ENCODE measurements at places on chromosomes 1 and 21.

DNA sequence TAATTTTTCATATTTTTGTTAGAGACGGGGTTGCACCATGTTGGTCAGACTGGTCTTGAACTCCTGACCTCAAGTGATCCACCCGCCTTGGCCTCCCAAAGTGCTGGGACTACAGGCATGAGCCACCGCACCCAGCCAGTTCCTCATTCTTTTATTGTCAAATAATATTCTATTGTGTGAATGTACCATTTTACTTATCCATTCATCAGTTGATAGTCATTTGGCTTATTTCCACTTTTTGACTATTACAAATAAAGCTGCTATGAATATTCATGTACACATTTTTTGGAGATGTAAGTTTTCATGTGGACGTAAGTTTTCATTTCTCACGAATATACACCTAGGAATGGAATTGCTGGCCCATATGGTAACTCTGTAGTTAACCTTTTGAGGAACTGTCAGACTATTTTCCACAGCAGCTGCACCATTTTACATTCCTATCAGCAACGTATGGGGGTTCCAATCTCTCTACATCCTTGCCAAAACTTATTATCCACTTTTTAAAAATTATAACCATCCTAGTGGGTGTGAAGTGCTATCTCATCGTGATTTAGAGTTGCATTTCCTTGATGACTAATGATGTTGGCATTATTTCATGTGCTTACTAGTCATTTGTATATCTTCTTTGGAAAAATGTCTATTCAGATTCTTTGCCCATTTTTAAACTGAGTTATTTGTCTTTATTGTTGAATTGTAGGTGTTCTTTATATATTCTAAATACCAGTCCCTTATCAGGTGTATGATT is 12.7 kb downstream of the PACC1 start:
- DNase-seq, result no peak

GRCh38 chr1:204970937-204971336 is 72.1 kb upstream of the CNTN2 start:
- no peak for DNase-seq

DNA sequence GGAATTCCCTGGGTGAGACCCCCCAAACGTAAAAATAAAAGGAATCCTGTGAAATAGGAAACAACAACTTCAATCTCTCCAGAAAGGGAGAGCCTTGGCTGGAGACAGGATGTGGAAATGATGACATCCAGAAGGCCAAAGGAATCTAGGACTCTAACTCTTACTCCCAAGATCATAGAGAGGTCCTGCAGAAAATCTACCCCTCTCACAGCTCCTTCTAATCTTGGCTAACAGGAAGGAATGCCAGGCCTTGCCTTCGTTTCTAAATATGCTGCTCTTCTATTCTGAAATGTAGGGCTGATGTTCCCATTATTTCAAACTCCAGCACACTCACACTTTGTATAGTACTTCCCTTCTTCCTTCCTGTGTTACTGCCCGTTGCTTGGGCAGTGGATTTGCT is 40.7 kb downstream of the ARHGEF11 start:
- DNase-seq, result no peak

DNA sequence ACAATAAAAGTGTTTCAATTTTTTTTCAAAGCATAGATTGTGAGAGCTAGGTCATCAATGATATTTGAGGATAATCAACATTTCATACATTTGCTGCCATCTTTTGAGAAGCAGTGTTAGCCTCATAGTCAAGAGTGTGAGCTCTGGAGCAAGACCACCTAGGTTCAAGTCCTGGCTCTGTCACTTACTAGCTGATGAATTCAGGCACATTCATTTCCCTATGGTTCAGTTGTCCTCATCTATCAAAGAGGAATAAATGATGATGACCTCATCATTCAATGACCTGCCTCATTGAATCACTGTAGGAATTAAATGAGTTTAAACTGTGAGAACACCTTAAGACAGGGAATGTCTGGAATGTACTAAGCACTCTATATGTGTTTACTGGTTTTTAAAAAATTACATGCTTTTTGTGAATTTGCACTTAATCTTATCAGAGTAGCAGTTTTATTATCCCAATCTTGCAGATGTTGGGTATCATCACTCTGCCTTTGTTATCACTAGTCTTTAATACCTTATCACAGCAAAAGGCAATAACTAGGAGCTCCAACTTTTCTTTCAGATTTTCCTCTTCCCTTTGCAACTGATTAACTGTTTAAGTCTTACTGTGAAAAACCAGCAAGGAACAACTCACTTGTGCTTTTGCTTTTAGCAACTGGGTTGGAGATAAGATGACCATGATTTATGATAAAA is 47.4 kb downstream of the SLC30A10 start:
- DNase-seq, result no peak

DNA sequence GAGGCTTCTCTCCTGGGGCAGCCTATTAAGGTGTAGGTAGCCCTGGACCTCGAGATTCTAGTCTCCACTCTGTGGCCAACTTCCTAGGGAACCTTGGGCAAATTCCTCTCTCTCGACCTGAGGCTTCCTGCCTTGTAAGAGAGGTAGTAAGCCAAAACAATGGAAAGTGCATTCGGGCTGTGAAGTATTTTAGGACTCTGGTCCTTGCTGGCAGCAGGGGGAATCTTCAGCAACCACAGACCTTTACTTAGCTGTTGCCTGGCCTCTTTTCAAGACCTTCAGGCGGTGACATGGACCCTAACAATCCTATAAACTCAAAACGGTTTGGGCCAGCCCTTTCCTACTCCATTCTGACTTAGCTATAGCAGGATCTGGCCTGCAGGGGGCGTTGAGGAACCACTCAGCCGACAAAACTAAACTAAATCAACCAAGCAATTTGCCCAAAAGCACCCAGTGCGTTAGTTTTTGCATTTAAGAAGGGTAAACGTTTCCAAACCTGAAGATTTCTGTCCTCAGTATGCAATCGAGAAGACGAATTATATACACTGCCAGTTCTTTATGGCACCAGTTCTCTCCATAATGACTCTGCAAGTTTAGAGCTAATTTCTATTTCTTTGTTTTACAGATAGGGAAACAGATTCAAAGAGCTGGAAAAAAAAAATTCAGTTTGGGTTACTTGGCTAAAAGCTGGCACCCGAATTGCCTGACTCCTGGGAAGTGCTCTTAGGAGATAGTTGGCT is 10.9 kb upstream of the SESN2 start:
- peak; percentile 58 for DNase-seq

DNA sequence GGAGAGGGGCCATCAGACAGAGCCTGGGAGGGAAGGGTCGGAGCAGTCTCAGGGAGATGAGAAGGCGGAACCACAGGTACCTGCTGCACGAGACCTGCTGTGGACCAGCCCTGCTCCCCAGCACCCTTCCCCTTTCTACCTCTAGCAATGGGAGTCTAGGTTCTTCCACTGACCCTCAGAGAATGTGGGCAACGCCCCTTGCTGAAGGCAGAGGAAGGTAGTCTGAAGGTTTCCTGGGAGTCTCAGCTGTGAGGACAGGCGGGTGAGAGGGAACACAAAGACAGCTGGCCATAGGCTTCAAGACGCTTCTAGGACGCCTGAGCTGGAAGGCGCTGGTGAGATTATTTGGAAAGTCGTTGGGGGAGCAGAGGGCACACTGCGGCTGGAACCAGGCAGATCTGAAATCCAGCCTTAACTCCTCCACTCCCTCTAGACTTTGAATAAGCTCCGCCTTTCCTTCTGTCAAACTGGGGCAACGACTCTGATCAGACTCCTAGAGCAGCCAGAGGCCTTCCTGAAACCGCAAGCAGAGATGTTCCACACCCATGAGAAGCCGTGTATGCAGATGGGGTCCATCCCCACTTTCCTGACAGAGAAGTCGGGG is 18.1 kb downstream of the SLC45A3 start:
- no peak for DNase-seq

- DNase-seq, result no peak
Measured at GRCh38 chr1:25120281-25120680, 112.0 kb downstream of the SYF2 start.

GRCh38 chr1:67839826-67840225 is 6.6 kb upstream of the GNG12 start:
- DNase-seq, result no peak

- peak; percentile 52 for DNase-seq
Measured at GRCh38 chr1:19582318-19582717, 61.8 kb upstream of the NBL1 start.

- DNase-seq, result no peak
Measured at GRCh38 chr1:246726255-246726679, 2.1 kb downstream of the SCCPDH start.

DNA sequence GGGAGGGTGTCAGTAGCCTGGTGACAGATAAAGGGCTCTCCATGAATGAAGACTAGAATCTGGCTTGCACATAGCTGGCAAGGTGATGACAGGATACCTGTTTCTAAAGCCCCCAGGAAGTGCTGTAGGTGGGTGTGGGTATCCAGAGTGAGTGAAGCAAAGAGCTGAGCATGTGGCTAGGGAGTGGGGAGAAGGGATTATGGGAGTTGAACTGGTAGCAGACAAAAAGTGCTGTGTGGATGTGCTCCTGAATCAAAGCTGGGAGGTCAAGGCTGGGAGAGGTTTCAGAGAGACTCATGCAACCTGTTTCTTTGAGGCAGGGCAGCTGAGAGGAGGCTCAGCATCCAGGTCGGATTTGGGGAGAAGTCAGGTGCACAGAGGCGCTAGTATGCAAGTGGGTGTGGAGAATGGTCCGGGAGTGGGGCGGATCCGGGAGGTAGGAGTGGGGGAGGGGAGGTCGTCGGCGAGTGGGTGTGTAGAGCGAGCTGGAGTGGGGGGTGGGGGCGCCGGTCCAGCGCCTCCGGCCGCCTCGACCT is 600 bp downstream of the ASTN1 start:
- DNase-seq, result no peak

- DNase-seq, result no peak
Measured at GRCh38 chr21:43854773-43855633, 10.0 kb upstream of the AGPAT3 start.

DNA sequence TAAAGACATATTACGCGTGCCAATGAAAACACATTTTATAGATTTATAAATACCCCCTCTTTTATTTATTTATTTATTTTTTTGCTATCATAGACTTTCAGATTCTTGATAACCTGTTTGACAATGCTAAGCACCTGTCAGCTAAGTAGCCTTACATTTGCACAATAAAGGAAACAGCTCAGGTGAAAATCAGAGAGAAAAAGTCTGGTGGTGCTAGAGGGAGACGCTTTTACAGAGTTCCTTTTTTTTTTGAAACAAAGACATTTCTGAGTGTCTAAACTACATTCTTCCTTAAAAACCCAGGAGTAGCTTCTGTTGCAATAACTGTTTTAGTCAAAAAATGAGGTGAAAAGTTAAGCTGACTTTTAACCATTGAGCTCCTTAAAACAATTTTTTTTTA is 1611.6 kb downstream of the NCAM2 start:
- DNase-seq, result no peak

DNA sequence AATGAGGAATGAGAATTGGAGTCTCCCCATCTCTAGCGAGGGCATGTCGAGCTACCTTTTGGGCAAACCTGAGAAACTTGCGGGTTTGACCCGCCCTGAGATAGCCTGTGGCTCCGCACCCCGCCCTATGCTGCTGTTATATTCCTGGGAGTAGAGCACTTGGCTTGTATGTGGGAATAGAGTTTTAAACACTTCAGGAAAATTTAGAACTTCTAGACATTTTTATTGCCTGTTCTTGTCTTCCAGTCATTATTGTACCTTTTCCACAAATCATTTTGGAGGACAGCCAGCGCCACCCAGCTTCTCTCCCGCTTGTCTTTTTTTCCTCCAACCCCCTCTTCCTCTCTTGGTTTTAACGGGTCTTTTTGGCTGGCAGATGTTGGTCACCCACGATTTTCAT is 738 bp downstream of the GNPAT start:
- no peak for DNase-seq

DNA sequence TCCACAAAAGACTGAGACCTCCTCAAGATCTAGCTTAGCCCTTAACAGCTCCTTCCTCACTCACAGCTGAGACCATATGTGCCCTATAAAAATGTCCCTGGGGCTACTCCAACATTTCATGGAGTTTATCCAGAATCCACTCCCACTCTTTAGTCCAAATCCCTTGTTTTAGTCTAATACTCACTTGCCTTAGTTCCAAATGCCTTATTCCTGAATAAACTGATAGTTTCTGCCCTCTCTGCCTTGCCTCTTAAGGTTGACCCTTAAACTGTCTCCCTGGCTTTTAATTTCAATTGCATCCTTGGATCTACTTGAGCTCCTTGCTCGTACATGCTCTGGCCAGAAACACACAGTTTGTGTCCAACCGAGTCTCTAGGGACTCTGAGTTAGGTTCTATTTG is 47.3 kb upstream of the LYPLAL1 start:
- DNase-seq, result no peak

- DNase-seq, result no peak
Measured at GRCh38 chr1:154975409-154976059, 1.1 kb downstream of the CKS1B start.

- DNase-seq, result no peak
Measured at GRCh38 chr1:66495495-66495894, 38.5 kb upstream of the SGIP1 start.

GRCh38 chr1:209542585-209542984 is 40.9 kb upstream of the CAMK1G start:
- DNase-seq, result no peak

GRCh38 chr1:77652268-77652667 is 30.2 kb downstream of the ZZZ3 start:
- no peak for DNase-seq

DNA sequence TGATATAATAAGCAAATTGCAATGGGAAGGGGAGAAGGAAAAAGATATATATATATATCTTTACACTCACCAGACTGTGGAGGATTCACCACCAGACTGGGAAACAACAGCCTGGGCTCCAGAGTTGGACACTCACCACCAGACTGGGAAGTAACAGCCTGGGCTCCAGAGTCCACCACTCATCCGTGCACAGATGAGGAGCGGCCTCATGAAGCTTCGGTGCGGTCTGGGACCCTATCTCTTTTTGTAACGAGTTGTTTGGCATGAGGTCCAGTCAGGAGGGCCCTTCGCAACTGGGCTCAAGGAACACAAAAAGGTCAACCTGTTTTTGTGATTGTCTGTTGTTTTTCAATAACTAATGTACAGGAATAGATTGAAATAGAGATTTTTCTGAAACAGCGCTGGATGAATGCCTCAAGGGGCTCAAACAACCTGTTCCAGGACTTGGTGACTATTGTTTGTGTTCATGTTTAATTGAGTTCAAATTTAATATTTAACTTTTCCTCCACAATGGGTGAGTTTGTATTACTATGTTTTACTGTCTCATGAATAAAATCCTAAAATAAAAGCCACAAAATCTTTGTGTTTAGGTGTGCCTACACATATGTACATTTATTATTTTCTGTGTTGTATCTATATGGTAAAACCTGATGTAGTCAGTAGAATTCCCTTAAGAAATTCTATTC is 40.1 kb downstream of the S100A10 start:
- no peak for DNase-seq

- DNase-seq, result no peak
Measured at GRCh38 chr1:220873087-220873486, 6.2 kb upstream of the HLX start.
